GM19239 (cell line): ENCODE measurements at places on chromosomes 11 and 22.

DNA sequence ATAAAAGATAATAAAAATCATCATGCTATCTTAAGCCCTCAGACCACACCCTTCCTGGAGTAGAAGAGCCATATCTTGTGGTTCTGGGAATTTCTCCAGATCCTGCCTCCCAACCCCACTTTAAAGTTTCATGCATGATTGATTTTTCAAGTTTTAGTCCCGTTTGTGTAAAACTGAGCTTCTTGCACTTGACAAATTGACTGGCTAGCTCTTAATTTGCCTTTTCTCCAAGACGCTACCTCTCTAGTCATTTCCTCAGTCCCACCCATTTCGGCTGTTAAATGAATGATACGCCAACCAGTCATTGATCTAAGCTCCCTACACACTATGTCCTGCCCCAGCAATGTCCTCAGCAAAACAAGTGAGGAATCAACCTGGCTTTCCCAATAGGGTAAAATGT is 71.8 kb upstream of the TEAD1 start:
- DNase-seq, result no peak

DNA sequence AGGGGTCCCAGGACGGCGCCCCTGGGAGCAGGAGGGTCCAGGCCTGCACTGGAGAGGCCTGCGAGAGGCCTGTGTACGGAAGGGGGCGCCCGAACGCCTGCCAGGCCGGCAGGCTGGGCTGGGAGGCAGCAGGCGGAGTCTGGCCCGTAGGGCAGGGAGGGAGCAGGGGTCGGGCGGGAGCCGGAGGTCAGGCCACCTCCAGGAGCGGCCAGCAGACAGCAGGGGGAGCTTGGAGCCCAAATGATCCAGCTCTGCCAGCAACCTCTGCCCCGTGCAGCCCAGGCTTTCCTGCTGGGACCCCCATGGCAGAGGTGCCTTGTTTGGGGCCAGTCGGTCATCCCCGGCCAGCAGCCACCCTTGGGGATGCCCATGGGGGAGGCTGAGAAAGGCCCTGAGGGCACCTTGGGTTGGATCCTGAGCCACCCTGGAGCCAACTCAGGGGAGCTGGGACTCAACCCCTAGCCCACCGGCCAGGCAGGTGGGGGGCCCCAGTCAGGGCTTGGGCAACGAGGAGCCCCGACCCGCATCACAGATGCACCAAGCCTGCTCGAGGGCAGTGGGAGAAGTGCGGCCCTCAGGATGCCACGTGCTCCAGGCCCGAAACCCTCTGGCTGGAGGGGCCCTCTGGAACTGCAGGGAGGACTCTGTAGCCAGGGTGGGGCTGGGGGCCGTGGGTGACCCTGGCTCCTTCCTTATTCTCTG is 9.6 kb upstream of the SYT8 start:
- DNase-seq, result no peak

DNA sequence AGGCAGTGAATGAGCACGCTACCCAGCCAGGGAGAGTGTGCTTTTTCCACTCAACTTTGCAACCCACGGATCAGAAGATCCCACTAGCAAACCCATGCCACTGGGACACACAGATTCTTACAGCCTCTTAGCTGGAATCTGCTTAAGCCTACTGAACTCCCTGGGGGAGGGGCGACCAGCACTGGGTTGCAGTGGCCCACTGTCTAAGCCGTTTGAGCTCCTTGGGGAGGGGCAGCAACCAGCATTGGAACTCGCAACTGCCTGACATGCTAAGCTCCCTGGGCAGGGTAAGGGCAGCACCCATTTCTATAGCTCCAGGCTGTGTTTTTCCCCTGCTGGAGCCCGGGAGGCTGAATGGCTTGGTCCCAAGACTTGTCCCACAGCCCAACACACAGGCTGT is 99.6 kb downstream of the FAM168A start:
- no peak for DNase-seq

- no peak for DNase-seq
Measured at GRCh38 chr22:27681037-27681436, 120.5 kb downstream of the MN1 start.

DNA sequence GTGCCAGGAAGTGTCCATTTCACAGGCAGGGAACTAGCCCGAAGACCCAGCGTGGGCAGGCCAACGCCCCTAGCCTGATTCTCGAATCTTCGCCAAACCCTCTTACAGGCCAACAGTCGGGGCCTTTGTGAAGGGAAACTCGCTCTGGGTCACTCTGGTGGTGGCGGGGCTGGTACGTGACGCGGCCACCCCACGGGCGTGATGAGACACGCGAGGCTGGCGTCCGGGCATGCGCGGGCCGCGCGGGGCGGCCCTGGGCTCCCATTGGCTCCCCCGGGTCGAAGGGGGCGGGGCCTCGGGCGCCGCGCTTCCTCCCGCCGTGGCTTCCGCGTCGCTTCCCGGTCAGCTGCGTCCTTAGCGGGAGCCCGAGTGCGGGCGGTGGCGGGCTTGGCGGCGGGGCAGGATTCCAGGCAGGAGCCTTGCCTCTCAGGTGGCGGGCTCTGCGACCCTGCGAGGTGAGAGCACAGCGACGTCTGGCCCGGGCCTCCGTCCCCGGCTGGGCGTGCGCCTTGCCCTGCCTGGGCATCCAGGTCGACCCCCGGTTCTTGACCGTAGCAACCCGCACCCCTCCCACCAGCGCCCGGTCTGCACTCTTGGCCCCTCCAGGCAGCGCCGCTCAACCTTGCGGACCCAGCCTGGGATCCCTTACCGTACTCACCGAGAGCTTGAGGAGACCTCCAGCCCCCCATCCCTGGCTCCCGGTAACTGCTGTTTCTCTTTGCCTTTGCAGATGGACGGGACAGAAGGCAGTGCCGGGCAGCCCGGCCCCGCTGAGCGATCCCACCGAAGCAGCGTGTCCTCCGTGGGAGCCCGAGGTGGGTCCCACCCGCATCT is at the start of gene FRMD8:
Gene FRMD8, plus strand, starts transcription at position 331 of the 834 bp plus-strand sequence. Its CDS starts 400 bp downstream, at position 731.
- peak; percentile 92 for DNase-seq

GRCh38 chr11:22641559-22641958 is 15.9 kb upstream of the FANCF start:
- no peak for DNase-seq

GRCh38 chr11:102017026-102017425 is 30.2 kb upstream of the CFAP300 start:
- no peak for DNase-seq

DNA sequence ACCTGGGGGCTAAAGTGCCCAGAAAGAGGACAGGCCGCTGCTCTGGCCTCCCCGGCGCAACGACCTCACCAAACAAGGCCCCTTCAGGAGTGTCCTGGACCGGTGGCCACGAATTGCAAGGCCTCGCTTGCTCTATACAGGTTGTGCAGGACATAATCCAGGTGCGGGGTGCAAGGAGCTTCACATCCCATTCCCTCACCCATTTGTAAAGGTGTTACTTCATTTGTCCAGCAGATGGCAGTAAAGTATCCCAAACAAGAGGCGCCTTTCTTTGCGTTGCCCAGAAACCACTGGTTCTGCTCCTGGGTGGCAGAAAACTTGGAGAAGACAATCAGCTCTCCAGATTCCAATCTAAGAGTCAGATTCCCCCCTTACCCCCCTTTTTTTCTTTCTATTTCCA is 35.9 kb upstream of the PRDM11 start:
- peak; percentile 40 for DNase-seq

GRCh38 chr11:12216041-12216451 is 105.7 kb downstream of the MICAL2 start:
- DNase-seq, result no peak

- DNase-seq, result no peak
Measured at GRCh38 chr22:43833286-43834240, 21.5 kb upstream of the EFCAB6 start.

- DNase-seq, result no peak
Measured at GRCh38 chr22:24214467-24215285, 30.2 kb downstream of the GGT5 start.

GRCh38 chr11:108854346-108854745 is 189.5 kb downstream of the DDX10 start:
- DNase-seq, result peak; percentile 21

DNA sequence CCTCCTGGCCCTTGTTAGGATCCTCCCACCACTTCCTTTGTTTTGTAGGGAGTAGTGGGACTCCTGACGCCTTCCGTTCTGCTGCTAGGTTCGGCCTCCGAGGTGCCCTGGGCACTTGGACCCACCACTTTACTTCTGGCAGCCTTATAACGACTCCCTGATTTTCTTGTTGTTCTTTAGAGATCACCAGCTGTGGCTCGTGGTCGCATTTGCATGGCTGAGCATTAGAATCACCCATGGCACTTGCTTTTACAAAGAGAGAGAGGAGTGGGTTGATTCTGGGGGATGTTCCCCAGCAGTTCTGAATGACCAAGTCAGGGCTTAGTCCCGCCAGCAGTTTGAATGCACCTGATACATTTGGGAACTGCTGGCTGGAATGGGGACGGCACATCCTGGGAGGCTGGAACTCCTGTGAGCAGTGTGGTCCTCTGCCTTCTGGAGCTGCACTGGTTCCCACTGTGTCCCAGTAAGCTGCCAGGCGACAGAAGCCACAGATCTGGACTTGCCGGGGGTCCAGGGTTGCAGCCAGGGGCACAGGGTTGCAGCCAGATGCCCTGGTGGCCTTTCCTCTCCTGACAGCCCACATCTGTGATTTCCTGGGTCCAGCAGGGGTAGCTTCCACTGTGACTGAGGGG is 4.1 kb downstream of the TUB start:
- no peak for DNase-seq

DNA sequence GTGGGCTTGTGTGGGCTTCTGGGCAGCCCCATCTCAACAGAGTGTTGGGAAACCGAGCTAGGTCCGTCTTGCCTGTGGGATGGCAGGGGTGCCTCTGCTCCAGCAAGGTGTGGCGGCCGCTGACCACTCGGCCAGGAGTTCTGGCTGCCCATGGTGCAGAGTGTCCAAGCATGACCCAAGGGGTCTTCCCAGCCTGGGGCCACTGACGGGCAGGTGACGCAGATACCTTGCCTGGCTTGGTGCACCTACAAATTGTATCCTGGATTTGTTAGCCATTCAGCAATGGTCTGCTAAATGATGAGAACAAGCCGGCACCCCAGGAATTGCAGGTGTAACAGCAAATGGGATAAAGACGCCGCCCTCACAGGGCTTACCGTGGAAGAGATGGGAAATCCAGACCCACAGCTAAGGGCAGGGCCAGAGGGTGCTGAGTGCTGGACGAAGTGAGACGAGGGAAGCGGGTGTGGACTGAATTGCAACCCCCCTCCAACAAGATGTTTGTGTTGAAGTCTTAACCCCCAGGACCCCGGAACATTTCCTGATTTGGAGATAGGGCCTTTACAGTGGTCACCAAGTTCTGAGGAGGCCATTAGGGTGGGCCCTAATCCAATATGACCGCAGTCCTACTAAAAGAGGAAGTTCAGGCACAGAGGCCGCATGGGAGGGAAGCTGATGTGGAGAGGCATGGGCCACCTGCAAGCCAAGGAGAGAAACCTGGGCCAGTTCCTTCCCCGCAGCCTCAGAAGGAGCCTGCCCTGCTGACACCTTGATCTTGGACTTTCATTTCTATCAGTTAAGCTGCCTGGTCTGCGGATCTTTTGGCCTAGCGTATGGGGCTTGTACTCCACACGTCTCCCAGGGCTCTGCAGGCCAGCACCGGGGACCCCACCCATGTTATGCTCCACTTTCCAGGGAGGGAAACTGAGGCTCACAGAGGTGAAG is 45.2 kb upstream of the LINC01488 start:
- DNase-seq, result no peak
